ENCODE measurements at places on chromosomes 5 and 9.
A peak's percentile ranks its signal among the peaks of the same experiment; 100 is the strongest.

DNA sequence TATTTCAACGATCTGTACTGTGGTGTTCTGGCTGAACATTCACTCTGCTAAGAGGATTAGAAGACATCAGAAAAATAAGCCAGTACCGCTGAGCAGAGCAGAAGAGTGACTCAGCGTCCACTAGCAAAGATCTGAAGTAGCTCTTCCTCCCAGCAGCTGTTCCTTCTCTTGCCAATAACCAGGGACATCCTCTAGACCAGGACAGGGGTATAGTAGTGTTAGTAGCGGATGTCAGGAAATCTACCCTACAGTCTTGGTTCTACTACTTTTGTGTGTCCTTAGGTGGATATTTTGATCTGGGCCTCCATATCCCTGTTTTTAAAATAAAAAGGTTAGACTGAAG lies 103.6 kb downstream of the TSSK1B start:
- peak; percentile 60 for DNase-seq

GRCh38 chr5:10583663-10584572 lies 20.0 kb downstream of the ANKRD33B start:
- DNase-seq: no peak

GRCh38 chr5:80763873-80764647 lies 109.3 kb upstream of the DHFR start:
- DNase-seq: no peak

DNA sequence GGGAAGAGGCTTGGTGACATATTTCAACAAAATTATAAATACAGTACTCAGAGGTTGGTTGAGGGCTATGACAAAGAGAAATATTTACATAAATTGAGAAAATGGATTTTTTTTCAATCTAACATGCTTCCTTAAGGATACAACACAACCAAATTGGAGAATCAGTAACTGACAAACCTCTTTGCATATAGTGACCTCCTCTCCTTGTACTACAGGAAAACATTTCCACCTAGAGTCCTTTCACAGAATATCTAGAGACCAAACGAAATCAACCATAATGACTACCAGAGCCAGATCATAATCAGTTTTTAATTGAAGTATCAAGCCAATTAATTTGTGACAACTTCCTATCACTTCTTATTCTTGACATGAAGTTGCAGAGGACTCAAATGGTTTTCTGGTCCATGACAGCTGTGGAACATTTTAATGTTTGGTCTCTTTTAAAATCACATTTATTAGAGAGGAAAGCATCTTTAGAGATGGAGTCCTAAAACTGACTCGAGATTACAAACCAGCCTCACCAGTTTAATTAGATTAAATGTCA lies 1636.5 kb upstream of the C9orf72 start:
- no peak for DNase-seq

GRCh38 chr5:50856401-50857119 lies 190.1 kb downstream of the PARP8 start:
- DNase-seq: no peak

All from AG08395 (cell line).